ENCODE measurements at places on chromosomes 1 and 21.

DNA sequence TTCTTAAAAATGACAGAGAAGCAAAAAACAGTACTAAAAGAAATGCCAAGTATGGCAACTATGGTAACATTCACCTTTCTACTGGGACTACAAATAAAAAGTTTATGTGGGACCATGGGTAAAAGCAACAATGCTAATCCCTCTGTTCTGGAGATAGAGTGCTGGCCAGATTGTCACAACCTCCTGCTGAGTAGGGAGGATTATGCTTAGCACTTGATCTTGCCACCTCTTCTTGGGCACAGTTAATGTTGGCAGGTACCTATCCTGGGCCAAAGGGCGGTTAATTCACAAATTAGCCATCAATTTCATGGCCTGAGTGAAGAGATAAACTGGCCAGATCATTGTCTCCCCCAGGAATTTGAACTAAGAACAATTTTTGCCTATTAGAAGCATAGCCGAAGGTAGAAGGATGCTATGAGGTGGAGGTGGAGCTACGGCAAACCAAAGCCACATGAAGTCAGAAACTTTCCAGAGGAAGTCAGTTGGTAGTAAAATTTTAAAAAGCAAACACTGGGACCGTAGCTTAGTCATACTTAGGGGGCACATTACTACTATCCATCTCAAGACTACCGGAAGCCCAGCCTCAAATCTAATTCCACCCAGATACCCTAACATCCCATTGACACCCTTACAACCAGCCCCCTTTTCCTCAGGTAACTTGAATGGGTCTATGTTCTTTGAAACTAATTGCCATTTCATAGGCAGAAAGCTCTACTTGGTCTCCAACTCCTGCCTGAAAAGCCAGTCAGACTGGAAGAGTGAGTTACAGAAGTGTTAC, 2.7 kb downstream of the SCYL3 start:
- DNase-seq: peak; percentile 15

- DNase-seq: no peak
Measured at GRCh38 chr1:201885531-201886075, 3.1 kb upstream of the SHISA4 start.

DNA sequence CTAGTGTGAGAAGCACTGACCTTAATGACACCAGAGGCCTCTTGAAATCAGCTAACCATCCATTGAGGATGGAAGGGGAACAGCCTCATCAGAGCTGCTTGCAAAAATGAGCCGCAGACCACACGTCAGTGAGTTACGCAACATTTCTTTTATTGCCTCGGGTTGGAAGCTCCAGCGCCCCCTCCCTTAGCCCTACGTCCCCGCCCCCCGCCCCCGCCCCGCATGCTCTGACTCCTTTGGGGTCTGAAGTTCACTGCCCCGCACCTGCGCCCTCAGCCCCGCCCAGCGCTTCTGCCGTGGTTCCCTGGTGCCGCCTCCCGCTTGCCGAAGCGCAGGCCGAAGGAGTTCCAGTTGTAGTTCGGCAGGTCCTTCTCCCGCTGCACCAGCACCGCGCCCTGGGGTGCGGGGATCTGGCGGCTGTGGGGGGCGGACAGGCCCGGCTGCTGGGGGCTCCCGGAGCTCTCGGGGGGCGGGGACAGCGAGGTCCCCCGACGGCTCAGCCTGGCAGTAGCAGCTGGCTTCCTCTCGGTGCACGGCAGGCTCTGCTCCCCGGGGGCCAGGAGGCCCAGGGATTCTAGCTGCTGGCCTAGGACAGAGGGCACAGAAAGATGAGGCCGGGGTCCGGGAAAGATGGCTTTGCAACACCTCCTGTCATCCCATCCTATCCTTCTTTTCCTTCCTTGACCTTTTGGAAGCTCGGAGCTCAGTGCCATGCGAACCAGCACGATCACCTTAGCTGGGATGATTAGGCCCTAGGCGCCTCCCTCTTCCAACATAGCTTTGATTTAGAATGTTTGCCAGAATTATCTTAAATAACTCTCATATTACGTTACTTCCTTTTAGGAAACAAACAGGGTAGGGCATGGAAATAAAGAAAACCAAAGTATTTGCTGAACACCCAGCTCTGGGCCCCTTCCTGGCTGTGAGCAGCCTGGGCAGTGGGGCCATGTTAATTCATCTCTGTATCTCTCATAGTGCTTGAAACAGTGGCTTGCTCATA, 5.8 kb downstream of the KISS1 start:
- peak; percentile 53 for DNase-seq

- no peak for DNase-seq
Measured at GRCh38 chr21:39946199-39946598, 79.0 kb downstream of the PCP4 start.

DNA sequence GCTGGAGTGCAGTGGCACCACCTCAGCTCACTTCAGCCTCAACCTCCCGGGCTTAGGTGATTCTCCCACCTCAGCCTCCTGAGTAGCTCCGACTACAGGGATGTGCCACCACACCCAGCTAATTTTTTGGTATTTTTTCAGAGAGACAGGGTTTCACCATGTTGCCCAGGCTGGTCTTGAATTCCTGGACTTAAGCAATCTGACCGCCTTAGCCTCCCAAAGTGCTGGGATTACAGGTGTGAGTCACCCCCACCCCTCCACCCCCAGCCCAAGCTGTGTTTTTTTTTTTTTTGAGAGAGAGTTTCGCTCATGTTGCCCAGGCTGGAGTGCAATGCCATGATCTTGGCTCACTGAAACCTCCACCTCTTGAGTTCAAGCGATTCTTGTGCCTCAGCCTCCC, 75.4 kb downstream of the NKAIN1 start:
- no peak for DNase-seq

GRCh38 chr1:91020486-91020885, 1.3 kb downstream of the ZNF644 start:
- DNase-seq: no peak

DNA sequence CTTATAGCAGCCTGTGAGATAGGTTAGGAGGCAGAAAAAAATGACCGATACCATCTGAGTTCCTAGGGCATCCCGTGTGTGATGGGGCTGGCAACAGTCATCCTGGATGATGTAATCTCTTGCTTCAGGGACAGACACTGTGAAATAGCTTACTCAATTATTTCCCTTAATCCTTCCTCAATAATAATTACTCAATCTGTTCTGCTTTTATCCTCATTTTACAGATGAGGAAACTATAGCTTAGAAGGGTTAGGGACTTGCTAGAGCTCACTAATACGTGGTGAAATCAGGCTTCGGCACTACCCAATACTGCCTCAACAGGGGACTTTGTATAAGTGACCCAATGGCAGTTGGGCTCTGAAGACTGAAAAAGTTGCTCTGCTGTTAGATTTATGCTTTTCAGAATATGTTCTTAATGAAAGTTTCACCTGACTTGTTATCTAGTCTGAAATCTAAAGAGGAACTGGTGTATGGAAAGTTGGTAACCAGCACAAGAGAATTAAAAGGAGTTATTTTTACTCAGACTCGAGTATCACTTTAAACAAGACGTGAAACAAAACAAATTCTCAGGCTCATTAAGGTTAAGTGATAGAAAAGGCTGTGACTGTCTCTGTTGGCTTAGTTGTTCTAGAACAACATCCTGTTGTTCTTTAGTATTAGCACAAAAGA, 14.4 kb downstream of the CD55 start:
- no peak for DNase-seq

DNA sequence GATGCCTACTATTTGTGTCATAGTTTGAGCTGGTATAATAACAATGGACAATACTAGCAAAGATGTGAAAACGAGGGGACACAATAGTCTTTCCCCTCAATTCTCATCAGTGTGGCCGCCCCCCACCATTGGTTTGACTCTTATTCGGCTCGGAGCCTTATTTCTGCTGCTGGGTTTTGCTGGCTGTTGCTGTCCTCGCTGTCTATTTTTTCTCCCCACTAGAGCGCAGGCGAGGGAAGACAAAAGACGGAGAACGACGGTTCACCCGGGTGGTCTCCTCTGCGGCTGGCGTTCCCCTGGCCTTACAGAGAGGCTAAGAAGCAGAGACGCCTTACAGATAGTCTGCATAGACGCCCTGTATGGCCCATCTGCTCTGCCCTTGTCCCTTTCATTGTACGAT, 19.4 kb downstream of the CLIC6 start:
- no peak for DNase-seq

GRCh38 chr1:43803646-43804045, 96.3 kb downstream of the ST3GAL3 start:
- no peak for DNase-seq

DNA sequence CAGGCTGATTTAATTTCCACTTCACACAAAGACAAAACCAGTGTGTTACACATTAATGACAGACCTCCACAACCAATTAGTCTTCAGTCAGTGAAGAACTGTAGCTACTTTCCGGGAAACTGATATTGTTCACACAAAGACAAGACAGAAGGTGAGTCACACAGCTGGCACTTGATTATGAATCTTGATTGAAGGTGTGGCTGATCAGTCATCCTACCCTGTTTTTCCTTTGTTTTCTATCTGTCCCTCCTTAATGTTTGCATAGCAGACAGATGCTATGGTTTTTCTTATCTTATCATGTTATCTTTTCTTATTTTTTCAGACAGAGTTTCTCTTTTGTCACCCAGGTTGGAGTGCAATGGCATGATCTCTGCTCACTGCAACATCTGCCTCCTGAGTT, 185.1 kb upstream of the GREM2 start:
- no peak for DNase-seq

DNA sequence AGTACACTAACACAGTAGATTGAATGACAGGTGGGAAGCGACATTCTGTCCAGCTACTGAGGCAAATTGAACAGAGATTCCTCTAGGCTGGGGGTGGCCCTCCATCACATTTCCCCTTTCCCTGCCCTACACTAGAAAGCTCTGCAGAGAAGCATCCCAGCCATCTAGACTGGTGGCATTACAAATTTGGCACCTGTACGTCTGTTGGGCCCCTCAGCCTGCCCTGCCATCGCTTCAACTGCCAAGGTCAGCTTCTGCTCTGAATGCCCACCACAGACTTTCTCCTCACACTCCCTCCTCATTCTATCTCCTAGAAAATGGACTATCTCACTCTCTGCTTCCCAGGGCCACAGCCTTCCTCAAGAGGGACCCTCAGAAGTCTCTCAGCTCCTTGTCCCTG, 16.7 kb downstream of the TRABD2B start:
- DNase-seq: no peak

- no peak for DNase-seq
Measured at GRCh38 chr1:50177994-50178393, 69.3 kb downstream of the ELAVL4 start.

DNA sequence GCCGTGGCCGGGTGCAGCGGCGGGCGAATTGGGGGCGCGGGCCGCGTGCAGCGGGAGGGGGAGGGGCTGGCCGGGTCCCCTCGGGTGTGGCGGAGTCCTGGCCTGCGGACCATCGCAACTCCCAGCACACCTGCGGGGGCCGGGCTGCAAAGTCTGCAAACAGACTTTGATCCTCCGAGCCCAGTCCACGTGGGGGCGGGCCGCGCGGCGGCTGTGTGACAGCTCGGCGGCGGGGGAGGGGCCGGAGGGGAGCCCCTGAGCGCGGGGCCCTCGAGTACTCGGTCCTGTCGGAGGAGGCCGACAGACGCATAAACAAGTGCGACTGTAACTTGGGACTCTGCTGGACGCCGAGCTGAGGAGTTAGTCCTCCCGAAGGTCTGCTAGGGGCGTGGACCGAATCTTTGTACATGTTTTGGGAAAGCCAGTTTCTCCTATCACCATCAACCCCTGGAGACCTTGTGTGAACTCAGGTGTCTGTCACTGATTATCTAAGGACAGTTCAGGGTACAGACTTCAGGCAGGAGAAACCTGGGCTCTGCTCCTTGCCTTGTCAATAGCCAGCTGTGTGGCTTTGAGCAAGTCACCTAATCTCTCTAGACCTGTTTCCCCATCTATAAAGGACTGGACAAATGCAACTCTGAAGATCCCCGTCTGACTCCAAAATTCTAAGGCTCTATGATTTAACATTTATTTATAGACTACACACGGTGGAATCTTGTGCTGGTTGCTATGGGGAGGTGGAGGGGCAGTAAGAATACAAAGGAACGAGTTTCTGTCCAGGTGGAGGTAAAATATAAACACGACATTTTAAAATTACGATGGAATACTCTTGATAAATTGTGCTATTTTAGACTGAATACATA, 710 bp upstream of the SLC30A1 start:
- DNase-seq: peak; percentile 73

GRCh38 chr1:178096421-178096820, 2.5 kb downstream of the RASAL2 start:
- DNase-seq: no peak

GRCh38 chr21:20720623-20721022, 277.6 kb upstream of the NCAM2 start:
- no peak for DNase-seq

GRCh38 chr1:216183007-216183406, 240.2 kb downstream of the USH2A start:
- DNase-seq: no peak

- no peak for DNase-seq
Measured at GRCh38 chr21:42617486-42617885, 35.9 kb upstream of the PDE9A start.

- DNase-seq: no peak
Measured at GRCh38 chr1:33299461-33300155, 21.3 kb downstream of the A3GALT2 start.

All from GDM1 (cell line).